Gastroesophageal sphincter (tissue), 4 donors: ENCODE measurements at places on chromosomes 3 and 15. TPM values are rescaled to one million over a fixed set of nuclear protein-coding genes. Genes with fewer than 3 reads are reported as not detected.

CLDN11 gene
- total RNA-seq = 7.7 TPM

ADAMTS17 gene
- total RNA-seq = 13.5 TPM

ZNF774 gene
- 1.1 TPM for total RNA-seq

EPM2AIP1 gene
- total RNA-seq = 9.7 TPM

C3orf22 gene
- not detected for total RNA-seq

DNAH12 gene
- 0.27 TPM for total RNA-seq

CDCP1 gene
- 2.5 TPM for total RNA-seq

- peak; percentile 45 for ATAC-seq
Observed at GRCh38 chr15:31262901-31263671, 63.5 kb upstream of the KLF13 start.

- no peak for ATAC-seq
Observed at GRCh38 chr3:58459160-58459559, 25.5 kb upstream of the PDHB start.

DNA sequence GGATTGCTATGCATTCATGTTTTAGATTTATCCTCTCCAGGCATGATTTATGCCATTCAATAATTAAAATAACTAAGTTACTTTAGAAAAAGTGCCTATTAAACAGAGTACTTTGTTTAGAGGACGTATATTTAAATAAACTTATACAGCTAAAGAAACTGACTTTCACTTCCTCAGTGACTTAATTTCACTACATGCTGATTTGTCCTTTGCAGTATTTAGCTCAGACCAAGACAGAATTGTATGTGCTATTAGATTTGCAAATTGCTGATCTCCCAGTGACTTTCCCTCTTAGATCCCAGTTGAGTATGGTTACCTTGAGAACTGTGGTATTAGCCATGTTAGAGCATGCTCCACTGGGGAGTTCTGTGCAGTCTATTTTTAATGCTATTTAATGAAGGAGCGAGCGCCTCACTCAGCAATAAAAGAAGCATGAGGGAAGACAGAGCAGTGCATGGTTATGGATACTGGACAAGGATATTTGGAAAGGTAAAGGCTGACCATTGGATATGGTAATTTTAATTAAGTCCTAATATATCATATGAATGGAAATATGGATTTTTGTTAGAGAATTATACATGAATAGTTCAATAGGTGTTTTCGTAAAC is 2.7 kb downstream of the ARPP21 start:
- ATAC-seq = no peak

DNA sequence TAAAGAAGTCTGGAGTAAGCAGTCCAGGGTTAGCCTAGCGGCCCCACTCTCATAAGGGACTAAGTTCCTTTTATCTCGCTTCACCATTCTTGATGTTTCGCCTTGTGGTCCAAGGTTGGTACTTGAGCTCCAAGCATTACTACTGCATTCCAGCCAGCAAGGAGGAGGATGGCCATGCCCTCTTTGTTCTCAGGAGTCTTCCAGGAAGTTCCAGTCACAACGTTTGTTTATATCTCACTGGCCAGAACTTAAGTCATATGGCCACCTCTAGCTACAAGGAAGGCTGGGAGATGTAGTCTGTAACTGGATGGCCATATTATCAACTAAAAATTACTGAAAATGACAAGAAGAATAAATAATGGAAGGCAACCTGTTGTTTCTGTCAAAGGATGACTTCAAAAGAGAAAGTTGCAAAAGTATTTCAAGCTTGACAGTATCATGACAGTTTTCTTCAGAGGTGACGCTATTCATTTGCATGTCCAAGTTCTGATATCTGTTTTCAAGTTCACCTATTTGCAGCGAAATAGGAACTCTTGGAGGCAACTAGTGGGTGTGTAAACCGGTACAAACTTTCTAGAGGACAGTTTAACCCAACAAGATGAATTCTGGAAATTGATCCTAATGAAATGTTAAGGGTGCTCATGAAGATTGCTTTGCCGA is 118.6 kb downstream of the PGPEP1L start:
- ATAC-seq = no peak

DNA sequence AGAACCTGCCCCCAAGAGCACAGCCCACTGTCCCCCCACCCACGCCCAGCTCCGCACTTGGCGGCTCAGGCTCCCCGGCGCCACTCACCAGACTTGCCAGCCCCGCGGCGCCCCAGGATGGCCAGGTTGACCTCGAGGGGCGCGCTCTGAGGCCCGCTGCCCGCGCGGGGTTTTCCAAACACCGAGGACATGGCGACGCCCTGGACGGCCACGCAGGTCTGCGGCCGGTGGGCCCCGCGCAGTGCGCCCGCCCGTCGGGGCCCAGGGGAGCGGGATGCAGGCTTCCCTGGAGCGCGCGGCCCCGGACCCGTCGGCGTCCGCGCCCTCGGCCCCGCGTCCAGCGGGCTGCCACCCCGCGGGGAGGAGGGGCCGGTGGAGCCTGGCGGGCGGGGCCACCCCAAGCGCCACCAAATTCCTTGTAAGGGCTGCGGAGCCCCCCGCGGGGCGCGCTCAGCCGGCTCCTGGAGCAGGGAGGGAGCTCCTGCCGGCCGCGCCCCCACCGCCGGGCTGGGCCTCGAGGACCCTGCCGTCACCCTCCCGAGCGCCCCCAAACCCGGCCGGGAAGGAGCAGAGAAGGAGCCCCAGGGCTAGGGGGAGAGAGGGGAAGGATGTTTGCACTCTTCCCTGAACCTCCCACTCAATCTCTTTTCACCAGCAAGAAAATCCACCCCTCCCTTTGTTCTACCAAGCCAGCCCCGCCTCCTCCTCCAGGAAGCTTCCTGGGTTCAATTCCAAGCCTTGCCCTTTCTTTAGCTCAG is at the start of gene RASL12:
Gene RASL12, minus strand, starts transcription at position 347 of the 758 bp plus-strand sequence. Its CDS starts 156 bp downstream, at position 191.
- peak; percentile 53 for ATAC-seq
